ENCODE measurements at places on chromosomes 7 and 10.

- no peak for DNase-seq
These were observed 62.4 kb upstream of the SDK1 start for GRCh38 chr7:3238525-3239210.

DNA sequence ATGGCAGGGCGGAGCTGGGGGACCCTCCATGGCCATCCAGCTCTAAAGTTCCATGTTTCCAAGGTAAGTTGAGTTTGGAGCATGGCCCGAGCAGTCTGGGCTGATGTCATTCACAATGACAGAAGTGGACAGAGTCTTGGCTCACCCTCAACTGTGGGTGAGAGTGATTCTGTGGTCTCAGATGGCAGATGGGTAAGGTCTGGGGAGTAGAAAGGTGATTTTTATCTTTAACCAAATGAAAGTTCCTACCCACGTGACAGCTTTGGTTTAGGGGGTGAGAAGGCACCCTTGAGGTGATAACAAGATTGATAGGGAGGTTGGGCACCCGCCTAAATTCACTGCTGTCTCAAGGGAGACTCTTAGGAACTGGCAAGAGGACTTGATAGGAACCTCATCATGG, 57.6 kb upstream of the PDZD8 start:
- no peak for DNase-seq

DNA sequence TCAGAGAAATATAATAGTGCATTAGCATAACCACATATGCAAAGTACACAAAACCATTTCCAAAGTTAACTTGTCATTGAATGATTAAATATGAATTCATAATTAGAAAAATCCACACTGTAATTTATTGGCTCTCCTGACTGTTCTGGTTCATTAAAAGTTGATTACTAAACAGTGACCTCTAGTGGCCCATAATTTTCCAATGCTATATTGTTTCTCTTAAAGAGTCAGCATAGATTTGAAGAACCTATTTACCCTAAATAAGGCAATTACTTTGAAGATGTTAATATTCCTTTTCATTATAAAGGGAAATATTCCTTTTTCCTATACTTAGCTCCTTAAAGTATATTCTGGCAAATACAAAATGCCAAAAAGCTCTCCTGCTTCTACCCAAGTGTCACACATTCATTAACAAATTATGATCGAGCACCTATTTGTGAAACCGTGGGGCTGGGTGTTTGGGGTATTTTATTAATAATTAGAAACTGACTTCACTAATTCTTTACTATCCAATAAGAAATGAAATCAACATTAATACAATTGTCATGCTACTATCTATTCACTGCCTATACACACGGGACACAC, 86.2 kb downstream of the HIBADH start:
- DNase-seq = peak; percentile 58

GRCh38 chr7:28018446-28018845, 162.1 kb downstream of the JAZF1 start:
- no peak for DNase-seq

DNA sequence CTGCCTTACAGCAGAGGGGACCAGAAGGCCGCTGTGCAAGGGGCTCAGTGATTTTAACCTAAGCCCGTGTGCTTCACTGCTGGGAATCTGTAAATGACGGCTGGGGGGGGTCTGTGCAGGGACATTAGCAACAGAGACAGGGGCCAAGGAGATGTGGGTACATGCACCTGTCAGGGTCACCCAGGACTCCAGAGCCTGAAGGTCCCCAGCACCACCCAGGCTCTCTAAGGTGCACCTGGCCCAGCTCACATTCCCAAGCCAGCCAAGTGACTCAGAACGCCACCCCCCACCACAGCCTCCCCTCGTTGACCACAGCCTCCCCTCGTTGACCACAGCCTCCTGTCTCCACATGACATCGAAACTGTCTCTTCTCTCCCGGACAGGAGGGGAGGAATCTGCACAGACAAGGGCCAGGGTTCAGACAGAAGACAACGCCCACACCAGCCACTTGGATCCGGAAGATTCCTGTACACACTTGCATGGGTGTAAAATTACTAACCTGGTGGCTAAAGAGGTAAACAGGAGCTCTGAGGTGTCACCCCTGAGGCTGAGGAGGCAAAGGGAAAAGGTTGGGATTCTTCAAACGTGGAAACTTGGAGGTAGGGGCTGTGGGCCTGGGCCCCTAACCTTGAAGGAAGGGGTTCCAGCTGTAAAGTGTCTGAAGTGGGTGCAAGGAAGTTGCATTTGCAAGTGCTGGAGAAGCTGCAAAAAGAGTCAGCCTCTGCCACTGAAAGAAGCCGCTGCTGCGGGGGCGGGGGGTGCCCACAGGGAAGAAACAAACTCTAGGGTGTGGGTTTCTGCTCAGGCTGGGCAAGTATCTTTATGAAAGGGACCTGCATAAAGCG, 27.0 kb downstream of the CALML3 start:
- no peak for DNase-seq

DNA sequence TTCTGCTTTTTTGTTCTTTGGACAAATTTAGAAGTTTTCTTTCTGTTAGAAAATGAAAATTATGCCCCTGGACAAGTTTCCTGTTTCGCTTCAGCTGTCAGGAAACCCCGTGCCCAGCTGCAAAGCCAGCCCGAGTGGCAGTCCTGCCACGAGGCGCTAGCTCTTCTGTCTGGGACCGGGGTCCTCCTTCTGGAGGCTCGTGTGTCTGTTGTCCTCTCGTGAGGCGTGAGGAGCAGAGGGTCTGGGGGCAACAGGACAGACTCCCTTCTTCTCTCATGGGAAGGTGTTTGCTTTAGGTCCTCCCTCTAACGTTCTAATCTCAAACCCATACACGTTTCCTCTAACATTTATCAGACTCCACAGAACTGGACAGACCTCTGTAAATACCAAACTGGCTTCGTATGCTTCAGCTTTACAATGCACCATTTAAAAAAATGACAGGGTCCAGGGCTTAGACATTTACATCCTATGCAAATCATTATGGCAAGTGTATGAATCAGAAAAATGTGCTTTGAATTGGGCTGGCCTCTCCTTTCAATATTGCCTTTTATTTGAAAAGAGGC, 184.5 kb upstream of the SHH start:
- no peak for DNase-seq

- DNase-seq = no peak
These were observed 92.4 kb upstream of the KLF6 start for GRCh38 chr10:3877211-3878000.

GRCh38 chr10:13717936-13718772, 131.4 kb downstream of the PRPF18 start:
- DNase-seq = peak; percentile 79

DNA sequence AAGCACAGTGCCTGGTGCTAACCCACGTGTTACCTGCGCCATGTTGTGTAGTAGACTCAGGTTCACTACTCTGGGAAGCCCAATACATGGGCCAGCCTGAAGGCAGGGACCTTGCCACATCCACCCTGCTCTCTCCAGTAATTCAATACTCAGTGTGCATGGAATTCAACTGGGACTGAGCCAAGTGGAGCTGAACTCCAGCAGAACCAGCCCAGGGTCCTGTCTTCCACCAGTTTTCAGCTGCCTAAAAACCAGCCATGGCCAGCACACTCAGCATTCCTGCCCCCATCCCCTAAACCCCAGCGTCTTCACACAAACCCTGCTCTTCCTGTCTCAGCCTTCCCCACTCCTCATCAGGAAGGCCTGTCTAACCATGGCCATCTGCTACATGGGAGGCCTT, 15.4 kb downstream of the FGF8 start:
- DNase-seq = no peak

DNA sequence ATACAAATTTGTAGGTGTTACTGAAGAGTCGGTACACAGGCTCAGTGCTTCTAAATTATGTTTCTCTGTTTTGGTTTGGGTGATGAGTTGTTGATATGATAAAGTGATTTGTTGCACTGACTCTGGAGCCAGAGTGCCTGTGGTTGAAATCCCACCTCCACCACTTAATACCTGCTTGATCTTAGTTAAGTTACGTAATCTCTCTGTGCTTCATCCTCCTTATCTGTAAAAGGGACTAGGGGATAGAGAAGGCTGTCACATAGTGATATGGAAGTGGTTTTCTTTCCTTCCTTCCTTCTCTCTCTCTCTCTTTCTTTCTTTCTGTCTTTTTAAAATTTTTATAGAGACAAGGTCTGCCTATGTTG, 664 bp upstream of the HPS6 start:
- DNase-seq = no peak

DNA sequence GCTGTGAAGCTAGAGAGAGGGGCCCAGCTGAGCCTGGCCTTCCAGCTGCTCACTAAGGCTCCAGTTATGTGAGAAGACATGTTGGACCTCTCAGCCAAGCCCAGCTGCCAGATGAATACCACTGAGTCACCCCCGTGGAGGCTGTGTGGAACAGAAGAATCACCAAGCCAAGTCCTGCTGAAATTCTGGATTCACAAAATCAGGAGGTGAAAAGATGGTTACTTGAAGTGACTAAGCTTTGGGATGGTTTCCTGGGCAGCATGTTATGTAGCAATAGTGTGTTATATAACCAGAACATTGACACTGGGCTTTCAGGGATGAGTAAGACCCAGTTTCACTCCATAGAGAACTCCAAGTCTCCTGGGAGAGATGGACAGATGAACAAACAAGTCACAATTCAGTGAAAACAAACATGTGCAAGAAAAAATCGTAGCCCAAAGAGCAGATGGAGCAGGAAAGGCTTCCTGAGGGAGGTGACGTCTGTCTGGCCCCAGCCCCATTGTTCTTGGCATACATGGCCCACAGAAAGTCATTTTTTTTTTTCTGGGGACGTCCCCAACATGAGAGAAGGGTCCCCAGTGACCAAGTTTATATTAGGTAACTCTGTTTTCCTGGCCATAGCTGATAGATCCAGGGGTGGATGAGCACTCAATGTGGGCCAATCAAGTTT, 64.1 kb upstream of the PDZD8 start:
- no peak for DNase-seq

- no peak for DNase-seq
These were observed 33.2 kb downstream of the POR start for GRCh38 chr7:75948179-75948578.

DNA sequence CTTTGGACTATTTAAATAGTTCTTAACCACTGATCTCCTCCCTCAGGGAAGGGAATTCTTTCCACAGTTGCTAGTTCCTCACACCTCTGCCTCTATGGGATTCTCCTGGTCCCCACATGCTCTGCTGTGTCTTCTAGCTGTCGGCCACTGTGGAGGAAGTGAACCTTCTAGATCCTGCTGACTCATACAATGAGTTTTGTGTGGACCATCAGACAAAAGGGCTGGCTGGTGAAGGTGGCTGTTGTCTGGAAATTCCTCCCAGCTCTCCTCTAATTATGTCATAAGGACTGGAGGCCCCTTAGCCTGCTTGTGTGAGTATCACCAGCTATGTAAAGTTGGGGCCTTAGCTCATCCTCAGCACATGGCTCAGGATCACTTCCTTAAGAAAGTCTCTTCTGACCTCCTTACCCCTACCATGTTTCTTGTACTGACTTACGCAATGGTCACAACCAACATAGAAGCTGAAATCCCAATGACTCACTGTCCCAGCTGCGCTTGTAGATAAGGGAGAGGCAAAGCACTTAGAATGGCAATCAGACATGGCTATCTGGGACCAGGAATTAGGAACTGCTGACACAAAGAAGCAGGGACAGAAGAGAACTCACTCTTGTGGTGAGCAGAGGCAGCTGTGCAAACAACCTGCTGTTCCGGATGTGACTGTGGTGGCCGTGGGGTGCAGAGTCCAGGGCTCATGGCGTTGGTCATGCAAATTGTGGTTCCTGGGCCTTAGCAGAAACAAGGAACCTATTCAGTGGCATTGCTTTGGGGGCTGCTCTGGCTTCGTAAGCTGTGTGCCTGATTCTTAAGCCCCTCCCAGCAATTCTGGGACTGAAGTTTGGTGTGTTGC, 2.5 kb upstream of the MACC1 start:
- peak; percentile 96 for DNase-seq

DNA sequence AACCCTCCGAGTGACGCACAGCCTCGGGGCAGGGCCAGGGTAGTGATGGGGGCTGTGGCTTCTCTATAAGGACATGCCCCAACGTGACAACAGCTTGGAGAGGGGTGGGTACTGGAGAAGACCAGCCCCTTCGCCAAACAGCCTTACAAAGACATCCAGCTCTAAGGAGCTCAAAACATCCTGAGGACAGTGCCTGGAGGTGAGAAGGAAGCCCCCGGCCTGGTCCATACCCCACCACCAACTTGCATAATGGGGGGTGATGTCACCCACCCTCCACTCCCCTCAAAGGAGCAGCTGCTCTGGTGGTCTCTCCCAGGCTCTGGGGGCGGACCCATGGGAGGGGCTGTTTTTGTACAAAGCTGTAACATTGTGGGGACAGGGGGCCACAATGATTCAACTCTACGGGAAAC, 15.1 kb downstream of the PRSS2 start:
- no peak for DNase-seq

GRCh38 chr10:86359111-86359510, 7.5 kb downstream of the GRID1 start:
- DNase-seq = no peak

DNA sequence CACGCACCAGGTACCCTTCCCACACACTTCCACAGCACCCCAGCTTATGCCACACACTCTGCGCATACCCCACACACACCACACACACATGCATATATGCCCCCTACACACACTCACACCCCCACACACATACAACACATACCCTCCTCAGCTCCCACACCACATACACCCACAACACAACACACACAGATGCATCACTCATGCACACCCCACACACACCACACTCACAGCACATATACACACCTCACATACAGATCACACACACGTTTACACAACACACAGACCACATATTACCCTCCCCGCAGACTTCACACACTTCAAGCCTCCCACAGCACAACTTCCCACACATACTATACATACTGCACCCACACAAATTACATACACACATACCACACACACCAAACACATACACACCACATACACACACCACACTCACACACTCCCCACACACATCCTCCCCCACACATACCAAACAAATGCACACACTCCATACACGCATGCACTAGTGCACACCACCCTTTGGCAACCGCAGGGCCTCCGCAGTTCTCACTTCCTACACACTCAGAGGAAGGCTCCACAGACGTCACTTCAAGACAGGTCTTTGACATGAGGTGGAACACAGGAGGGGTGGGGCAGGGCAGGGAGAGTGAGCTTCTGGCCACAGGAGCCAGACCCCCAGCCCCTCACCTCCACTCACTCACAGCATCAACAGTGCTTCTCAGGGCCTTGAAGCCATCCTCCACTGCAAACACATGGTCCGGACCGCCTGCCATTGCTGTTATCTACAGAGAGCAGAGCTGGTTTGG, 18.5 kb upstream of the ANTXRL start:
- no peak for DNase-seq
